Osteocyte (in vitro differentiated cells): ENCODE measurements at places on chromosomes 2 and 18. TPM values are rescaled to one million over a fixed set of nuclear protein-coding genes. Genes with fewer than 3 reads are reported as not detected.

Gene PPP1R1C
- 1.5 and 1.6 TPM in 2 replicates for total RNA-seq

Gene NRBP1
- total RNA-seq: 129 and 137 TPM in 2 replicates

Gene PSMA8
- not detected in 2 replicates for total RNA-seq

DNA sequence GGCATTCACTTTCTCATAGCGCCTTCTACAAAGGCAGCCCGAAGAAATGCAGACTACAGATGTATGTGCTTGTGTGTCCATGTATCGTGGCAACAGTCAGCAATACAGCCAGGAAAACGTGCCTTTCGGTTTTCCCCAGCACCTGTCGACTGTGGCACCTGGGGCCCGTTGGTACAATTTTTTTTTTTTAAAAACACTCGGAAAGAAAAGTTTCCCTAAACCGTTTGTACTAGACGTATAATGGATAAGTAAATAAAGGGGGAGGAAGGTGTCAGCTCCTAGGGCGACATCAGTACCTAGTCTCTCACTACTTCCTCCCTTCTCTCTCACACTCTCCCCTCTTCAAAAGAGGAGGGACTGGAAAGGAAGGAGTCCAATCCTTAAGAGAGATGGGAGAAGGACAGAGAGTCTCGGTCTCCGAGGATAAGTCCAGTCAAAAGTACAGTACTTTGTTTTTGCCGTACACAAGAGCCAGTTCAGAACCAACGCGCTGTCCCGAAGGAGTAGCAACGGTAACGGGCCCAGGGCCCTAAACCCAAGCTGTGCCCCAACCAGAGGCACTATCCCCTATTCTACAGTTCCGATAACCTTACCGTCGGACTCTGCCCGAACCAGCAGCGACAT is 759 bp downstream of the PPP4R3B start:
- no peak for DNase-seq

- DNase-seq: no peak
Measured at GRCh38 chr2:177193240-177193639, 19.4 kb upstream of the HNRNPA3 start.

- no peak for DNase-seq
Measured at GRCh38 chr2:126370201-126370600, 285.8 kb upstream of the GYPC start.

DNA sequence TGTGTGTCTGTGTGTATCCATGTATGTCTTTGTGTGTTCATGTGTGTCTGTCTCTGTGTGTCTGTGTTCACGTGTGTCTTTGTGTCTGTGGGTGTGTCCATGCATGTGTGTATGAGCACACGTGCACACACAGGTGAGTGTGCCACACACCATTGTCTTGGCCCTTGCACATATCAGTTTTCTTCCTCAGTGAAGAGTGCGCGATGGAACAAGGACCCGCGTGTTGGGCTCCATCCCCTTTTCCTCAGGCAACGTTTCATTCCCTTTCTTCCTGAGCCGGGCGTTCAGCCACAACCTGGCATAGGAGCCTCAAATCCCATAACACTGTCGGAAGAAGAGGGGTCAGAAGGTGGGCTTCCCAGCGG is 74.3 kb downstream of the PTGR3 start:
- no peak for DNase-seq

- no peak for DNase-seq
Measured at GRCh38 chr2:10513201-10513600, 65.1 kb upstream of the ODC1 start.

- DNase-seq: no peak
Measured at GRCh38 chr2:99112617-99113016, 28.9 kb upstream of the C2orf15 start.

- no peak for DNase-seq
Measured at GRCh38 chr2:64437883-64438282, 16.1 kb upstream of the LGALSL start.

DNA sequence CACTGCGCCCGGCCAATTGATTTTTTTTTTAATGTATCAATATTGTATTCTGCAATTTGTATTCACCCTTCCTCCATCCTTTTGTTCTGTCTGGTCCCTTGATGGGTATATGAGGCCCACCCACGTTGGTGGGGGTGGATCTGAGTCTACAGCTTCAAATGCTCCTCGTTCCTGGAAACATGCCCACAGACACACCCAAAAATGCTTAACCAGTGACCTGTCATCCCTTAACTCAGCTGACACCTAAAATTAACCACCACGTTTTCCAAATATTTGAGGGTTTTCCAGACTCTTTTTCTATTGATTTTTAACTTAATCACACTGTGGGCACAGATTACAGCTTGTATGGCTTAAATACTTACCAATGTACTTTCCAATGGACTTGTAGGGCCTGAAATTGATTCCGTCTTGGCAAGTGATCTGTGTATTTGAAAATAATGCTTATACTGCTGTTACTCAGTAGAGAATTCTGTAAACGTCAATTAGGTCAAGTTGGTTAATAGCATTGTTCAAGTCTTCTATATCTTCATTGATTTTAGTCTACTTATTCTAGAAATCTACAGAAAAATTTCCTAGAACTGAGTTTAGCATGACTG is 34.4 kb upstream of the CYP27C1 start:
- DNase-seq: no peak

- no peak for DNase-seq
Measured at GRCh38 chr18:754656-755055, 42.2 kb upstream of the ENOSF1 start.

DNA sequence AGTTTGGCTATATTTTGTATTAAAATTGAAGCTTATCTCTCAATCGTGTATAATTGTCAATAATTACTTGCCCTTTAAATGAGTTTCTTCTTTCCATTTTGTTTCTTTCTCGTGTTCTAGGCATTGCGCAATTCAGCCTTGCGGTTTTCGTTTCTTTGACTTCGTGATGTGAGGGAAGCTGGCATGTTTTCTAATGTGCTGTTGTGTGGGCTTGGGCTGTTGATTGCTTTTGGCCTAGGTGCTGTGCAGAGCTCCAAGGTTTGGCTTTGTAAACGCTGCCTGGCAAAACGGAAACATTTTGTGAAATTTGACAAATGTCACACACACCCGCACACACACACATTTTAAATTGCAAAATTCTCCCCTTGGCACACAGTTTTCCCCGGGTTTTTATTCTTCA is 242.6 kb upstream of the TCF4 start:
- no peak for DNase-seq

- DNase-seq: no peak
Measured at GRCh38 chr2:102664471-102664909, 45.1 kb downstream of the SLC9A2 start.

GRCh38 chr2:238082151-238082550 is 18.0 kb upstream of the ESPNL start:
- DNase-seq: peak; percentile 79

- no peak for DNase-seq
Measured at GRCh38 chr18:63570721-63571120, 16.4 kb upstream of the SERPINB13 start.

DNA sequence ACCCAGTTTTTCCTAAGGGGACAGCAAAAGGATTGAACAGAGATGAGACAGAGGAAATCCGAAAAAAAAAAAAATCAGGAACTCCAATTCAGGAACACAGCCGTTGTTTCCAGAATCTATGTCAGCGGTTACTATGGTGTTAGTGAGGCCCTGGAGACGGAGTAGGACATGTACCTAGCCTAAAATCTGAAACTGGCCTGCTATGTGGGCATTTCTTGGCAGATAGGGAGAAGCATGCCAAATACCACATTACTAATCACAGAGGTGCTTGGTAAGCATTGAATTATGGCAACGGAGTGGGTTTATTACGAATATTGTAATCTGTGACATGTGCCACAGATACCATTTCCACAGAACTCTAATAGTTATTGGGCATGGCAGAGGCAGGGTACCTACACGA is 530.6 kb downstream of the CCDC85A start:
- no peak for DNase-seq

GRCh38 chr2:14072338-14072737 is 560.2 kb upstream of the LRATD1 start:
- no peak for DNase-seq

DNA sequence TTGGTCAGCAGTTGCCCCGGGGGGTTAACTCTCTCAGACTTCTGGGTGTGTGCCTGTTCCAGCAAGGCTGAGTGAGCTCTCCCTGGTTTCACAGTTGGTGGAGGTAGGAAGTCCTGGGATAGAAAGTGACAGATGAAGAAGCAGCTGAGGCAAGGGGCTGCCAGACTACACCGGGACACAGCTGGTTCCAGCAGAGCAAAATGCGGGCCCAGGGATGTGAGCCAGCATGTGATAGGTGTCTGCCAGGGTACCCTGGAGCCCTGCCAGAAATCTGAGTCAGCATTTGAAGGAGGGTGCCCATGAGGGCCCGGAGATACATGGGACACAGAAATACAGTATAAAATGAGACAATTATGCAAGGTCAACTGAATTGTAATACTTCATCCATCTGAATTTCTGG is 79.3 kb upstream of the LGALSL start:
- peak; percentile 76 for DNase-seq

GRCh38 chr2:134402410-134402809 is 148.5 kb downstream of the MGAT5 start:
- no peak for DNase-seq

GRCh38 chr2:159737292-159737916 is 25.1 kb downstream of the MARCHF7 start:
- DNase-seq: no peak

DNA sequence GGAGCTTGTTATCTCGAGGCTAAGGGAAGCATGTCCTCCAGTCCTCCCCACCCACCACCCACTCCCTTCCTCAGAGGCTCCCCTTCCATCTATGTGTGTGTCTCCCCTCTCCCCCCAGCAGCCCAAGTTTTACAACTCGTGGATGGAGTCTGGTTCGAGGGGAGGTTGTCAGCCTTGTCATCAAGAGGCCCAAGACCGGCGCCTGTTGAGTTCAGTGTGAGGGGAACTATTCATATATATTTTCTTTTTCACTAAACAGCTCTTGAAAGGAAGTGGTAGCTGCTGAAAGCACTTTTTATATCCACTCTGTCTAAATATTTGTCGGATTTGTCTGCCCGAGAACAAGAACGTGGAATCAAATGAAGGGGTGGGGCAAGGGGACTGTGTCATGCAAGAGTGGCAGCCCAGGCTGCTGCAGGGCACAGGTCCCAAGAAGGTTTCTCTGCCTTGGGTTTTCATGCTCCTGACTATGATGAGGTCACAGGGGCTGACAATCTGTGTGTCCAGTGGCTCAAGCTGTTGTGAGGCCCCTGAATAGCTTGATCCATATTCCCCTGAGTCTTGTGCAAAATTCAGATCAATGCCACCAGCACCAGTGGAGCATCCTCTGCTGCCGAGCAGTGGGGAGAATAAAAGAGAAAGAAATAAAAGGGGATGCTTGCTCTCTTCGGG is 35.0 kb downstream of the NRP2 start:
- DNase-seq: no peak

GRCh38 chr2:192026059-192026824 is 168.5 kb downstream of the TMEFF2 start:
- DNase-seq: no peak
